ENCODE measurements at places on chromosomes 4 and X. TPM values are rescaled to one million over a fixed set of nuclear protein-coding genes. Genes with fewer than 3 reads are reported as not detected.
A peak's percentile ranks its signal among the peaks of the same experiment; 100 is the strongest.

GRCh38 chr4:100657187-100657586 is 139.4 kb upstream of the EMCN start:
- no peak for DNase-seq

The PNMA6F gene
- total RNA-seq = not detected

The SLAIN2 gene
- total RNA-seq = 114 TPM

DNA sequence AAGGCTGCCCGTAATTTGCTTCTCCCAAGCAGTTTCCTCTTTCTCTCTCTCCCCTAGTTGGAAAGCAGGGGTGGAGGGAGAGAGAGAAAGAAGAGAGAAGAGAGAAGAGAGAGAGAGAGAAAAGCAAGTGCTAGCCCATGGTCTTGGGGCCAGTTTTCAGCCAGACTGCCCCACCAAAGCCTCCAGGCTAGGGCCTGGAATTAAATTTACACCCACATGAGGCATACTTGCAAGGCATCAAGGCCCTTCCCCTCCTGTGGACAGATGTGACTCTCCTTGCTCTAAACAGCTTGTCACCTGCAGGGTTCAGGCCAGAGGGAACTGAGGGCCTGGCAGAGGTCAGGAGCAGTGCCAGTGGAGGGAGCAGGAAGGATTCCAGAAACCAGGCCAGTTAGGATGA is 1.7 kb upstream of the CXCR3 start:
- no peak for DNase-seq

DNA sequence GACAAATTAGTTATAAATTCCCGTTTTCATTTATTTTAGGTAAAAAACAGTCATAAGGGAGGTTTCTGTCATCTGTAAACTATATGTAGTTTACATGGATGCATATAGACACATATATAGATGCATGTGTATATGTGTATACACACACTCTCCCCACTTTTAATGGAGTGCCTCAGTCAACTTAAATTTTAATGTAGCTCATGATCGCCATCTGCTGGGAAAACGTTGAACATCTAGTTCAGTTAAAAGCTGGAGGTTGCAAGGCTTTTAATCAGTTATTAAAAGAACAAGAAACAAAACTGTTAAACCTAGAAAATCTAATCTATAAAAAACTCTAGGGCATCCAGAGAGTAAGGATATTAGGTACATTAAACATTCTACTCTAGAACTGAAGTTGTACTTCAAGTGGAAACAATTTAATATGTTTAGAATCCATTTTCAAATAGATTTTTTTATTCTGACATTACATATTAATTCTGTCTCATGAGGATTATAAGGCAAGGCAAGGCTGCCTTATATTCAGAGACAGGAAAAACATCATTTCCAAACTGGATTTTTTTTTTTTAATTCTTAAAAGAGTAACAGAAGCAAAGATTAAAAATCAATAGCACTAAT is 122.6 kb downstream of the SHISA3 start:
- DNase-seq = peak; percentile 62

DNA sequence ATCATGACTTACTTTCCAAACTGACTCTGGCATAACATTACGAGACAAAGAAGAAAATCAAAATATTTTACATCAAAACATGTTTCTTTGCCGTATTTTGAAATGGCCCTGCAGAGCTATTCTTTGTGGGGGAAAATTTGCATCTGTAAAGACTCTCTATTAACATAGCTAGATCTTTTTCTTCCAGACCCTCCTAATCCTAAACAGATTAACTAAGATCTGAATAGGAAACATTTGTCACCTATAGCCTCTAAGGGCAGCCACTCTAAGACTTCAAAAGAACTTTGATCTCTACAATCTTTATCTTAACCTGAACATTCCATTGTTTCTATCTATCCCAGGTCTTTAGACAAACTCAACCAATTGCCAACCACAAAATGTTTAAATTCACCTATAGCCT is 176.6 kb upstream of the CENPE start:
- DNase-seq = no peak

- DNase-seq = no peak
These were observed 95.8 kb downstream of the ATXN3L start for GRCh38 chrX:13223868-13224567.

- DNase-seq = no peak
These were observed 172.2 kb upstream of the CXCL13 start for GRCh38 chr4:77433418-77433733.

The SSX1 gene
- not detected for total RNA-seq

The CXorf65 gene
- total RNA-seq = not detected

GRCh38 chr4:36209941-36210649 is 34.2 kb downstream of the ARAP2 start:
- DNase-seq = no peak

The CENPC gene
- total RNA-seq = 8.0 TPM

DNA sequence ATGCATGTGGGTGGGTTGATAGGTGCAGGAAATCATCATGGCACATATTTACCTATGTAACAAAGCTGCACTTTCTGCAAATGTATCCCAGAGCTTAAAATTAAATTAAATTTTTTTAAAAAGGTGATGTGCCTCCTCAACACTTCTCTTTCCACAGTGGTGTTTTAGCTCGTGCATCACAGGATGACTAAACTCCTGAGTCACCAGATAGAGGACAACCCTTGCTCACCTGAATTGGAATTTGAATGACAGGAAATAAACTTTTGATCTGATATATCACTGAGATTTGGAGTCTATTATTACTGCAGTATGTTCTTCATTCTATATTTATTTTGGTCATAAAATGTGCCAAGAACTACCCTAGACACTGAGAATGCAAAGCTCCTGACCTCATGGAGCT is 185.3 kb downstream of the MAPK10 start:
- DNase-seq = no peak

The TMEM271 gene
- not detected for total RNA-seq

- peak; percentile 13 for DNase-seq
These were observed 3.7 kb upstream of the MAEA start for GRCh38 chr4:1285790-1286553.

The COMMD8 gene
- 33.2 TPM for total RNA-seq

The SSX4B gene
- total RNA-seq = not detected

DNA sequence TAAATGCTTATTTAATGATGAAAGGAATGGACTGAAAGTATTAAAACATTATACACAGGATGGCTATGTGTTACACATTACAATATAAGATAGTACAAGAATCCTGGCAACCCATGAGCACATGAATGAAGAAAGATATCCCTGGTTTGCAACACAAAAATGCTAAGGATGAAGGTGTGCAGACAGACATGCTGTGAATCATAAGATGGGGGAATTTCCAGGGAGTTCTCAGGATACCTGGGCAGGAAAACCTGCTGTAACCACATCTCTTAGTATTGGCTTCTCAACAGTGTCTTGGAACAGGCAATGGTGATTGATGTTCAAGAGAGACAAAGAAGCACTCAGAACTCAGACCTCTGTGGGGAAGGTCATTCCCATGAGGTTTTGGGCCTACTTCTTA is 23.9 kb upstream of the ANOS1 start:
- DNase-seq = no peak

DNA sequence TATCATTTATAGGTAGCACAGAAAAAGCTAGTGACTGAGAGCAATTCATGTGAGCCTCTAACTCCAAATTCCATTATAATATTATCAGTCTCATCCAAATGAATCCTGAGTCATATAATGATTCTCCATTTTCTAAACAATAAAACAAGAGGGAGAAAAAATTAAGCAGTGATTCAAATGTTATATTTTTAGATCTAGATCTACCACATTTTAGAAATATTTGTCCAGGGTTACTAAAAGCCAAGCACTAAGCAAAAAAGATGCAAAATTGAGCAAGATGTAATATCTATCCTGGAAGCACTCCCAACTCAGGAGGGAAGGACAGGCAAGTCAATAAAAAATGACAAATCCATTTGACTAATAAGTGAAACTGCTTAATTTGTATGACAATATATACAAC is 172.8 kb downstream of the FBXW7 start:
- no peak for DNase-seq

The ITGB1BP2 gene
- 0.52 TPM for total RNA-seq

The ASB5 gene
- total RNA-seq = not detected

The TMEM255A gene
- total RNA-seq = 0.09 TPM

The HPGDS gene
- 0.48 TPM for total RNA-seq

The KLHL4 gene
- total RNA-seq = 111 TPM

DNA sequence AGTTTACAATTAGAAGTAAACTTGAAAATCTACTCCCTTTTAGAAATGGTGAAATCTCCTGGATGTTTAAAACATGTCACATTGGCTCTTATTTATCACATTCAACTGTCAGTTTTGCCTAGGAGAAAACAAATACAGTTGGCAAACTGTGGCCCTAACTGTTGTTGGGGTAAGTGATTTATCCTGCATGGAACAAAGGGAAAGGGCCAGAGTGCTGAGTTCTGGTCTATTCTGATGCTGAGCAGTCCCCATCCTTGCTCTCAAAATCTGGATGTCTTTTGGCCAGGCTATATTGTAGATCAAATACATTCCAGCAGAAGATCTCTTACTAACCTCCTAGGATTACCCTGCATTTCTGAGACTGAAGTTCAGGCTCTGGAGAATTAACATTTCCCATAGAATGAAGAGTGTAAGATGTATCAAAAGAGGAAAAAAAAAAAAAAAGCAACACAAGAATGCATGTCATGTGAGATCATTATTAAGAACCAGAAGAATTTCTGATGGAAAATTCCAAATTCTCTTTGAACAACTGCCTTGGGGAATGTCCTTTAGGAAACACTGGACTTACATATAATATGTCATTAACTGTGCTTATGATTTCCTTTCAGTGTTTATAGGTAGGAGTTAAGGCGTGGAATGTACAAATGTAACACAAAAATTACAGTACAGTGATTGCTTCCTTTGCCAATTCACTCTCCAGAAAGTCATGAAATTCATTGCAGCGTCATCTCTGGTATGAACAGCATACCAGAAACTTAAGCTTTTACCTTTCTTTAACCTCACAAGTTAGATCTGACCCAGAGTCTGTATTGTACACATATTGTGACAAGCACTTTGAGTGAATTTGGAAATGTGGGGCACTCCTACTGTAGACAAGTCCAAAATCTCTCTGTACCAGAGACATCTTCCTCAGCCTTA is 1012.5 kb upstream of the LCORL start:
- no peak for DNase-seq
